Activated CD4-positive, alpha-beta memory T cell treated with anti-CD3 and anti-CD28 coated beads, Interleukin-2, amount 10 ng/mL, durations not matched to agents 7 days and 5 days (primary cell): ENCODE measurements at places on chromosomes 2 and 18.
A peak's percentile ranks its signal among the peaks of the same experiment; 100 is the strongest.

DNA sequence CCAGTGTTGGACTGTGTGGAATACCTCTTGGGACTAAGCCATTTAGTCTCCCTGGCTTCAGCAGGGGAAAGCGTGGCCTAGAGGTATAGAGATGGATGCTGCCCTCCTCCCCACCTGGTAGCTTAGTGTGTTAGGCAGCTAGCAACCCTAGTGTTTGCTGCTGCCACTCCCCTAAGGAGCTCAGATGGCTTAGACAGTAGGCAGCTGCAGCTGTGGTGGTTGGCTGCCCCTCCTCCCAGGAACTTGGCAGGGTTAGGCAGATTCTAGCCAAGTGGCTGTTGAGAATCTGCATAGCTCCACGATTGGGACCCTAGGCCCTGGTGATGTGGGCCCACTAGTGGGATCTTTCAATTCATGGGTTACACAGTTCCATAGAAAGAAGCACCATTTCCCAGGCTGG lies 550.4 kb upstream of the CHAC2 start:
- DNase-seq, result no peak

DNA sequence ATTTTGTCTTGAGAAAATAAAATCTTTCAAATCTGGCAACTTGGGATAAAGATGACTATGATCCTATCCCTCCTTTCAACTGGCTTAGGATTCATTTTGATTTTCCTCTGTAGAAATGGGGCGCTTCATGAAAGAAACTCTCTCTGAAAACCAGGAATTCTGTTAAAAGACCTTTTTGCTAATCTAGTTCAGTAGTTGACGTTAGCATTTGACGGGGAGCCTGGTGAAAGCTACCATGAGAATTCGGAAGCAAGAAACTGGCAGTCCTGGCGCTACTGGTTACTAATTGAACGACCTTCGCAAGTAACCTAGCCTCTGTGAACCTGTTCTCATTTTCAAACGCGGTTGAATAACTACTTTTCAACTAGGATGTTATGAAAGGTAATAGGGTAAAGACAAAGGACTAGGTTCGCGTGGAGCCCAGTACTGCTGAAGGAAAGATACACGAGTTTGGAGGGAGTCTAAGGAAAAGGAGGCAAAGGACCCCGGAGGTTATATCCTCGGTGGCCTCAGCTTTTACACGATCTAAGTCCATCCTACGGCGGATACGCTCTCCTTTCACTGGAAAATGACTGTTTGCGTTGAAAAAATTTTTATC lies 604 bp upstream of the STK11IP start:
- DNase-seq, result no peak

DNA sequence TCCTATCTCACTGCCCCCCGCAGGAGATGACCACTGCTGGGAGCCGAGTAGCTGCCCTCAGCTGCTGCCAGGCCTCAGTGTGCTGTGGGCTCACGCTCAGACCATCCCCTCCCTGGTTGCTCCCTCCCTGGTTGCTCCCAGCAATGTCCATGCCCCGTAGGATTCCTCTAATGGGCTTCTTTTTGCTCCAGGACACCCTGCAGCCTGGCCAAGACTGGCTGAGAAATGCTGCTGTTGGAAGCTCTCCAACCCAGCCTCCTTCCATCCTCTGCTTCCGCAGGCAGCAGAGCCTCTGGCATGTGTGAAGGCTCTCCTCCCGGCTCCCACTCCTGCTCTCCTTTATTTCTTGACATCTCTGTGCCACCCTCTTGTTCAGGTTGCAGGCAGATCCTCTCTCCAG lies 48.6 kb downstream of the SOX11 start:
- no peak for DNase-seq

DNA sequence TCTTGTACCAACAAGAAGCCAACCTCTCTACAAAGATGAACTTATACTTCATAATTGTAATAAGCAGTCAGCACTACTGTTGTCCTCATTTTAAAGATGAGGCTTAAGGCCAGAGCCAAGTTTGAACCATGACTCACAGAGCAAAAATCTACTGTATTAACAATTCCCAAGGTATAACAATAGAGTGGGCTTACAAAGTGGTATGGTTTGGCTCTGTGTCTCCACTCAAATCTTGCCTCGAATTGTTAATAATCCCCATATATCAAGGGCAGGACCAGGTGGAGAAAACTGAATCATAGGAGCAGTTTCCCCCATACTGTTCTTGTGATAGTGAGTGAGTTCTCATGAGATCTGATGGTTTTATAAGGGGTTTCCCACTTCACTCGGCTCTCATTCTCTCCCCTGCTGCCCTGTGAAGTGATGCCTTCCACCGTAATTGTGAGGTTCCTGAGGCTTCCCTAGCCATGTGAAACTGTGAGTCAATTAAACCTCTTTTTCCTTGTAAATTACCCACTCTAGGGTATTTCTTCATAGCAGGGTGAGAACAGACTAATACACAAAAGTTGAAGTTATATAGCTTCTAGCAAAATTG lies 19.5 kb downstream of the MRPL44 start:
- no peak for DNase-seq

DNA sequence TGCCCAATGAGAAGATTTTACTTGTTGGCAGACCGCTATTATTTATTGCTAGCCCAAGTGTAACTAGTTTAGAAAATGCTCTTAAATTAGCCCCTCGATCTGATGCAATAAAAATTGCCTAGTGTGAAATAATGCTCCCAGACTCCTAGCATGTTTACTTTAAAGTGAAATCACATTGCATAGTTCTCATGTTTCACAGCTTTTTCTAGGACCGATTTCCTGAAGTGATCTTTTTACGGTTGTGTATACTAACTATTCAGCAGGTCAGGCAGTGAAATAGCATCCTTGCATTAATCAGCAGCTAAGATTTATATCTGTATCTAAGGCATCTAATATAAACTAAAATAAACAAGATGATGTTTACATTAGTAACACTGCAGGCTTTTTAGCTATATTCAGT lies 52.4 kb downstream of the PMS1 start:
- DNase-seq, result no peak

DNA sequence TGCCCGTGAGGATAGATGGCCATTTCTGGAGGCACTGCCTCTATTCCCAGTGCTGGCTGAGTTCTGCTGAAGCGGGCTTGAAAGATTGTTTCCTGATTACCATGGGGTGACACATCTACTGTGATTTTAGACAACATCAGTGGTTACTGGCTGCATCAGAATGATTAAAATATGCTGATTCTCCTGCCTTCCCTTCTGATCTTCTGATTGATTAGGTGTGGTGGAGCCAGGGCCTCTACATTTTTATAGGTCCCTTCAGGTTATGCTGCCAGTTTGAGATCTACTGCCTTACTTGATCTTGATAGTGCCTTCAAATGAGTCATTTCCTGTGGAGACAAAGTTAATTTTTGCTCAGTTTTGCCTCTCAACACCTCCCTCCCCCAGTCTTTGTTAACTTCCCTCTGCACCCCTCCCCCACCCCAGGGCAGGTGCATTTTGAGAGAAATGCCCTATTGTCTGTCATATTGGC lies 31.6 kb upstream of the SNORC start:
- peak; percentile 73 for DNase-seq

GRCh38 chr2:178764097-178764496 lies 43.1 kb downstream of the TTN start:
- no peak for DNase-seq

DNA sequence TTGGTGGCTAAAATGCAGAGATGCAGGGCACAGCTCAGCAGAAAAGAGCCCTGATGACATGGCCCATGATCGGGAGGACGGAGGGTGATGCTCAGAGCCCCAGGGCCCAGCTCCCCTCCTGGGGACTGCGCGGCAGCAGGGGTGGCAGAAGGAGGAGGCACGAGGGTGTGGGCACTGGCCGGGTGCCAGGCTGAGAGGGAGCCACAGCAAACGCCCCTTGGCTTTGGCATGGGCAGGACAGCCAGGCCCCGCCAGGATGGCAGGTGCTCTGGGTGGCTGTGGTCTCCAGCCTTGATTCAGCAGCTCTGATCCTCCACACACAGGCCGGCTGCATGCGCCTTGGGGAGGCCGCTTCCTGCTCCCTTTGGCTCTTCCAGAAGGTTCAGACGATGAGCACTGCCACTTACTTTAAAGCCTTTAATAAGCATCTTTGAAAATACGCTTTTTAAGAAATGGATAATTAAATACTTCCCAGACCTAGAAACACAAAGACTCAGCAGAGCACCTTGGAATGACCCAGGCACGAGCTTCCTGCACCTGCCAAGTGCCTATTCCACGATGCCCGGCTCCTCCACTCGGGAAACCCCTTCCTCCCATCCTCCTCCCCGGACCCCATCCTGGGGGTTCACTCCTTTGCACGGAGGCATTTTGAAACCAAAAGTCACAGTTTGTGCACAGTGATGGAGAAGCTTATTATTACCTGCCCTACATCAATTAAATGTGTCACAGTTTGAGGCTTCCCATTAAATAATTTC lies 78.5 kb upstream of the SNTG2 start:
- no peak for DNase-seq

DNA sequence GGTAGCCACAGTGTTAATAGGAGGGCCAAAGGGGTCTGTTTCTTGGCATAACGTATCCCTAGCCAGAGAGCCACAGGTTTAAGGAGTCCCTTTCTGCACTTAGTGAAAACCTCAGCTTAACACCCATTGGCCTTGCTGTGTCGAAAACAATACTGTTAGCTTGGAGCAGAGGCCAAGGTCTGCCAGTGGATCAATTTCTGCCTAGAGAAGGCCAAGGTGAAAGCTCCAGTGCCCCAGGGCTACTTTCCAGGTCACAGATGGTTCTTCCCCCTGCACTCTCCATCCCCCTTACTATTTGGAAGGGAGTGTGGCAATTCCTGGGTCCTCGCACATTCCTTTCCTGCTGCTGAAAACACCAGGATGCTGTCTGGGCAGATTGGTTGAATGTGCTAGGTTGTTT lies 74.8 kb upstream of the TNP1 start:
- DNase-seq, result no peak

DNA sequence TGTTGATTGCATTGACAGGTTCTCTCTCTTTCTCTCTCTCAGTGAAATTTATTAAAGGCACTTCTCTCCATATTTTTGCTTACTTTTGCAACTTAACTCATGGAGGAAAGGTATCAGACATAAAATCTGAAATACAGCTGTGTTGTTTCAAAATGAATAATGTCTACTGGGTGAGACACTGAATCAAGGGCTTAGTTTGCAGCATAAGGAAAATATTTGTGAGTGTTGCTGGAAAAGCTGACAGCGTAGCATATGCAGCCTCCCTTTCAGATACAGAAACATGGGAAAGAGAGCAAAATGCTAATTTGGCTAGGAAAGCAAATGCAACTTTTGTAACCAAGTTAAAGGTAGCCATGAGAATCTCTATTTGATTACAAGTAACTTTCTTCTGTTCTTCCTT lies 81.5 kb upstream of the COL3A1 start:
- no peak for DNase-seq
